ENCODE measurements at places on chromosomes 13 and 19.

GRCh38 chr19:42196011-42197001 lies 21.2 kb downstream of the DEDD2 start:
- DNase-seq: no peak

DNA sequence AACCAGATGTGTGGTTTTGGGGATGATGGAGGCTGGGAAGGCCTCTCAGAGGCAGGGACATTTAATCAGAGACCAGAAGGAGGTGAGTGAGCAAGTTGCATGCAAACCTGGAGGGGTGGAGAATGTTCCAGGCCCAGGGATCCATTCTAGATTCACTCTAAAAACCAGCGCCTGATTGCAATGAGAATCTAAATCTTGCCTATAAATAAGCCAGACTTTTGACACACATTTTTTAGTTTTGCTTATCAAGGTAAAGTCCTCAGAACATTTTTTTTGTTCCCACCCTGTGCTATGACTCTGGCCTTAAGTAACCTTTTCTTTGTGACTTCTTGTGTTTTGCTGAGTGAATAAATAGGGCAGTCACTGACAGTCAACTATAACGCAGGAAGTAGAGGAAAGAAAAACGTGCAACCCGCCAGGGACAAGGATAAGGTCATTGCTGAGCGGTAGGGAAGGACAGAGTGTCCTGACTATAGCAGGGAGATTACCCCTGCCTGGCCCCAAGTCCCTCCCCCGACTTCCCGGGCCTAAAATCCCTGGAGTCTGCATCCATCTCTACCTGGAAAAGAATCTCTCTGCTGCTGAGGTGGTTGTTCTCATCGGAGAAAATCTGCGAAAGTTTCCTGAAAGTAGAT lies 14.4 kb downstream of the RGL3 start:
- DNase-seq: no peak

DNA sequence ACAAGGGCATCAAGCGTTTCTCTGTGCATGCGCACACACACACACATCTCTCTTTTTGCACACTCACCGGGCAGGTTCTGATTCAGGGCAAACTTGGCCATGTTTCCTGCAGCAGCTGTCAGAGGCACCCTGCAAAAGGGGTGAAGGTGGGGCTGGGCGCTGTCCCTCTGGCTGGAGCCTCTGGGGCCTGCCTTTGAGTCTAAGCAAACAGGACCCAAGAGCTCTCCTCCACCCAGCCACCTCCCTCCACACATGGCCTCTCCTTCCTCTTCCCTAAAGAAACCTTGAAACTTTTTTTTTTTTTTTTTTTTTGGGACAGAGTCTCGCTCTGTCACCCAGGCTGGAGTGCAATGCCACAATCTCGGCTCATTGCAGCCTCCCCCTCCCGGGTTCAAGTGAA lies 5.3 kb downstream of the KANK3 start:
- no peak for DNase-seq

DNA sequence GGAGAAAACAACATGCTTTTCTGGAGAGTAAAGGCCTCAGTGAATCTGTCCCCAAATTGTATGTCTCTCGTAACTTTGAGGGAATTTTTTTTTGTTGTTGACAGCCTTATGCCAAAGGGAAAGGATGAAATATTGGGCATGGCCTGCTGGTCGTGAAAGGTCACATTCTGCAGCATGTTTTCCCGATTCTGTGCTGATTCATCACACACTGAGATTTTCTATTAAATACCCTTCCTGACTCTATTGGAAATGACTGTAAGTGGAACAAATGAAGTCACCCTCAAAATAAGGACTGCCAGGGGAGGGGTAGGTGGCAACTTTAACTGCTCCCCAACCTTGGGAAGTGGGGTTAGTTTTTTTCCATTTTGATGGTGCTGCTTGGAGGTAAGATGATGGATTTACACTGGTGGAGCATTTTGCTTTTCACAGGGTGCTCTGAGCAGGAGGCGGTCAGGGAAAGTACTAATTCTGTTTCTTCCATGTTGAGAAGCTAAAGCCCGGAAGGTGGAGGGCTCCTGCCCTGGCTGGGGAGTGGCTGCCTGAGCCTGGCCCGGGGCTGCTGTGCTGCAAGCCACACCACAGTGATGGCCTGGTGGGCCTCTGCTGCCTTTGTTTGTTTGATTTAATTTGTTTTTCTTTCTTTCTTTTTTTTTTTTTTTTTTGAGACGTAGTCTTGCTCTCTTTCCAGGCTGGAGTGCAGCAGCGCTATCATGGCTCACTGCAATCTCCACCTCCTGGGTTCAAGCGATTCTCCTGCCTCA lies 116.8 kb upstream of the SPATA13 start:
- no peak for DNase-seq

DNA sequence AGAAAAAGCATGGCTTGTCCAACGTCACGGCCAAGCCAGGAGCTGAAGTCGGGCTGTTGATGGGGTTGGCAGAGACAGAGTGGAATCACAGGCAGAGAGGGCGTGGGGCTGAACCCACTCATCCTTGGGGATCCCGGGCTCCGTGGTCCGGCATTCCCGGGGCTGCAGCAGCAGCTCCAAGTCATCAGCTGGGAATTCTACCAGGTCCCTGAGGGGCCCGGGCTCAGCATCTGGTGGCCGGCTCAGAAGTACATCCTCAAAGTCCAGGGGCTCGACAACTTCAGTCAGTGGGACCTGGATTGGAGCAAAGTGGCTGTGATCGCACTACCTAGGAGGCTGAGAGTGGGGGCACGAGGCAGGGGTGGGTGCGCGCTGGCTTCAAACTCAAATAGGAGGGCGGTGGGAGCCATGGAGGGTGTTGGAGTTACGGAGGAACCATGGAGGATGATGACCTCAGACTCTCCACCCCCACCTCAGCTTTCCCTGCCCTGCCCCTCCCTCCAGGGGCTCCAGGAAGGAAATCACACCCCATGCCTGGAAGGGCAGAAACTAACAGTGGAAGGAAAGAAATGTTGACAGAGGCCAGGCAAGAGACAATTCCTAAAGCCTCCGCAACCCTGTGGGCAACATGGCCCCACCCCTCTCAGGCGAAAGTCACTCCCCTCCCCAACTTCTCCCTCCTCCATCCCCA lies 9.5 kb downstream of the DOCK6 start:
- DNase-seq: no peak

- peak; percentile 90 for DNase-seq
Measured at GRCh38 chr19:16293118-16294091, 31.2 kb upstream of the KLF2 start.

- DNase-seq: no peak
Measured at GRCh38 chr13:70162141-70162540, 53.9 kb upstream of the KLHL1 start.

- DNase-seq: no peak
Measured at GRCh38 chr19:10228920-10229319, 2.2 kb downstream of the S1PR2 start.

- DNase-seq: no peak
Measured at GRCh38 chr19:19627621-19628500, at the start of gene LPAR2. Gene LPAR2 (minus strand): TSS chr19:19628220. CDS start chr19:19627275, 945 bp downstream.

DNA sequence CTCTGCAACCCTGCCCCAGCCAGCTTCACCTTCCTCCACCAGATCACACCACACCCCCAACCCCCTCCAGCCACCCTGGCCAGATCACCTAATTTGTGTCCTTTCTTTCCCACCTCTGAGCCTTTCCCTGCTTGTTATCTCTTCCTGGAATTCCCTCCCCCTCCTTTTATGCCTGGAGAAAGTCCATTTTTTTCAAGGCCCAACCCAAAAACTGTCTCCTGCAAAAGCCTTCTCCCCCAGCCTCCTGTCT lies 5.3 kb upstream of the TLE2 start:
- DNase-seq: no peak

- peak; percentile 28 for DNase-seq
Measured at GRCh38 chr13:32164622-32165268, 133.2 kb downstream of the FRY start.

DNA sequence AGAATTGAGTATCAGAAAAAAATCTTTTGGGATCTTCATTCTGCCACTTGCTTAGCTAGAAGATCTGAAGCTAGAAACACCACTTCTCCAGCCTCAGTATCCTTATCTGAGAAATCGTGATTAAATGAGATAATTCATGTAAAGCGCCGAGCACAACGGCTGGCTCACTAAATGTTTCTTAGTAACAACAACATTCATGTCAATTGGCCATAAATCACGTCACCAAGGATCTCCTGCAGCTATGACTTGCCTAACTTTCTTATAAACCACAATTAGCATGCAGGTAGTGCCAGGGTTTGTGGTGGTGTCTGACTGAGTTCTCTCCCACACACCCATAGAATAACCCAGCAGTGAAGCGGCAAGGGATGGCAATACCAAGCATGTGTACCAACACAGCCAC lies 501.3 kb downstream of the EFNB2 start:
- DNase-seq: peak; percentile 18

GRCh38 chr19:50889638-50890037 lies 16.4 kb downstream of the KLK2 start:
- DNase-seq: no peak

All from skeletal muscle cell (primary cell).